ENCODE measurements at places on chromosomes 2 and 18.

GRCh38 chr2:217482056-217482710 is 520.6 kb downstream of the TNS1 start:
- no peak for DNase-seq

GRCh38 chr18:25594351-25594750 is 242.4 kb upstream of the ZNF521 start:
- DNase-seq = no peak

DNA sequence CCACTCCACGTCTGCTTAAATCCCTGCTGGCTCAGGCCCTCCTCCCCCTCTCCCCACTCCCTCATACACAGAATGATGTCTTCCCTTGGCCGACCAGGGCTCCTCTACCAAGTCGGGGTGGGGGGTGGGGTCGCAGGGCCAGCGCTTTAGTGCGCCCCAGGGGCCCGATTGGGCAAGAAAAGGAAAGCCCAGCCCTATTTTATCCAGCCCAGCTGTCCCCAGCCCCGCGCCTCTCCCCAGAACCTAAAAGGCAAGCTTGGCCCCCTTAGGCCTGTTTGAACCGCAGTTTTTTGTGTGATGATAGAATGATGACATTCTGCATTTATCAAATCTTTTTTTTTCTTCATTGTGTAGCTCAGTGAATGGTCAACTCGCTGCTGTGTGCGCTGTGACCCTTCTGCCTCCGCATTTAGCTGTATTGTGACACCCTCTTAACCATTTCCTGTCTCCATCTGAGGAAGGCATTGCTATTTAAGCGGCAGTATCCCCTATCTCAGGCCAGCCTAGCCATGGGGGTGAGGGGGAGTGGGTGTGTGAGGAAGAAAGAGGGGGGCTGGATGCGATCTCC is 231.4 kb downstream of the HAUS1 start:
- no peak for DNase-seq

GRCh38 chr2:3539836-3540235 is 18.3 kb downstream of the RNASEH1 start:
- DNase-seq = no peak

GRCh38 chr2:215906458-215906857 is 106.9 kb downstream of the MREG start:
- no peak for DNase-seq

DNA sequence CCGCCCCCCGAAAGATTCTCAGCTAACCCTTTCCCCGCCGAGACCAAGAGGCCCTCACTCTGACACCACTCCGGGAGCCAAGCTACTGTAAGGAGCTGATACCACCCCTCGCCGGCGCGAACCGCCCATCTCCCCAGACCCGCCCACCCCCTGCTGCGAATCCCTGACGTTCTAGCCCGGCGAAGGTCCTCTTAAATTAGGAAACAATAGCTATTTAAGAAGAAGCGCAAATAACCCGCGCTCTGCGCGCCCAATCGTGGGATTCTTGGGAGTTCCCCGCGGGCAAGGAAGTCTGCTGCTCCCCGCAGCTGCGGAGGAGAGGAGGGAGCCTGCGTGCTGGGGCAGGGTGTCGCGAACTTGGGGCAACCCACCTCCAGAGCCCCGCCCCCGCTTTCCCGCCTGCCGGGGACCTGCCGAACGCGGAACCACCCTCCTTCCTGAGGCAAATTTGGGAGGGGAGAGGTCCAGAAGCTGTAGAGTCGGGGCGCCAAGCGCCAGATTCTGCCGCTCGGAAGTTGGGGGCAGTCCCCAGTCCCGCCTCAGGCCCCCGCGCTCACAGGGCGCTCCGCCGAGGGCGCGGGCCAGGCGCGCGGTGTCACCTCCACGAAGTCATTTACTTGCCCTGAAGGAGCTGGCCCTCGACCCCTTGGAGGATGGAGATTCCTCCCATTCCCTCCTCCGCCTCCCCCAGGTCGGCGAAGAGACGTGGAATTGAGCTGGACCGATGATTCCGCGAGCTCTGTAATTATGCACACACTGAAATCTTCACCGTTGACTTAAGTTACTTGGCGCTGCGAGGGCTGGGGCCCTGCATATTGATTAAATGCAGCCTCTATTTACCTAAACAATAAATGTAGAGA is 8.4 kb upstream of the SP9 start:
- DNase-seq = no peak

- DNase-seq = no peak
Observed at GRCh38 chr18:24246143-24246542, 107.3 kb downstream of the CABYR start.

DNA sequence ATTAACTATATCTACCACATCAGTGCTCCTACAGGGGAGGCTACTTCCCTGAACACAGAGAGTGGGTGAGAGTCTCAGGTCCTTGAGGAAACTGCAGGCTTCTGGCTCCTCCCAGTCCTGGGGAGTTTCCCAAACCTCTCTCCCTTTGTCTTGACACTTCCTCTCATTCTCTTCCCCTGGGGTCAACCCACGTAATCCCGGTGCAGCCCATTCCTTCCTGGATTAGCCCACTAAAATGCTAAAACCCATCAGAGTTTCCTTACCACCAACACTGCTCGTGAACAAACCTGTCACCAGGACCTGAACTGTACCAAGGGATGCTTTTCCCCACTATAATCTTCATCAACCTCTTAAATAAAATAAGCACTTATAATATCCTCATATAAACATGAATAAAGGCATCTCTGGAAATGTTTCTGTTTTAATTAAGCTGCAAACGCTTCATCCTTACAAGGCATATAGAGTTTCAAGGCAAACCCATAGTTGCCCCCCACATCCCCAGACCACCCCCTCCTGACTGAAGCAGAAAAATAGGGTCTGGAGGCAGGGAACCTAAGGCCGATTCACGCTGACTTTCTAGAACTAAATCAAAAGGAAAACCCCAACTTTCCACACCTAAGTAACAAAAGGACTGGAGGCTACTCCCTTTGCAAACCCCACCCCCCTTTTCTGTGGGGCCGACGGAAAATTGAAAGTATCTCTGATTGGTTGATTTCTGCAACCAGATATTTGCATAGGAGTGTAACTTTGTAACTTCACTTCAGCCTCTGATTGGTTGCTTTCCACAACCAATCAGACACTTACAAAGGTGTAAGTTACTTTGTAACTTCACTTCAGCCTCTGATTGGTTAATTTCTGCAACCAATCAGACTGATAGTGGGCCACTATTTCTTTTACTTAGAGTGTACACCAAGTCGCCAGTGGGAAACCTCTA is 19.0 kb downstream of the TMSB10 start:
- peak; percentile 58 for DNase-seq

GRCh38 chr18:79258447-79258846 is 137.3 kb upstream of the NFATC1 start:
- no peak for DNase-seq

GRCh38 chr2:28558158-28558820 is 62.4 kb downstream of the PLB1 start:
- no peak for DNase-seq

- no peak for DNase-seq
Observed at GRCh38 chr2:21047141-21048009, 3.5 kb upstream of the APOB start.

- no peak for DNase-seq
Observed at GRCh38 chr2:196079052-196079451, 10.4 kb upstream of the DNAH7 start.

DNA sequence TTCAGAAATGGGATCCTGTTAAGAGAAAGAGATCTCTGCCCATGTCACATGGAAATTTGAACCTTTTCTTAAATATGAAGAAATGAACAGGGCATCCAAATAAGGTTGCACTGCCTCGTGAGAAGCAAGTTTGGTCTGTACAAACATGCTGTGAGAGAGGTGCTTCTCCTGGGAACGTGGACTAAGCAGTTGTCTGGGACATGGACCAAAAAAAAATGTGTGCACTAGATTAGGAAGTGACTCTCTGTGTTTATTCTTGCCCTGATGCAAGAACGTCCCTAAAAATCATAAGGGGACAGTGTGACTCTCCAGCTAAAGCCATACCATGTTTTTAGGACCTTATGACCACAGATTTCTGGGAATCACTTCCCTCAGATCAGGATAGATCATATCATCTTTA is 23.7 kb upstream of the GCG start:
- no peak for DNase-seq

GRCh38 chr2:84876369-84876768 is 4.5 kb downstream of the TRABD2A start:
- no peak for DNase-seq

GRCh38 chr2:37855283-37856041 is 69.6 kb upstream of the RMDN2 start:
- DNase-seq = no peak

GRCh38 chr2:65435625-65436168 is 3.3 kb upstream of the SPRED2 start:
- no peak for DNase-seq

DNA sequence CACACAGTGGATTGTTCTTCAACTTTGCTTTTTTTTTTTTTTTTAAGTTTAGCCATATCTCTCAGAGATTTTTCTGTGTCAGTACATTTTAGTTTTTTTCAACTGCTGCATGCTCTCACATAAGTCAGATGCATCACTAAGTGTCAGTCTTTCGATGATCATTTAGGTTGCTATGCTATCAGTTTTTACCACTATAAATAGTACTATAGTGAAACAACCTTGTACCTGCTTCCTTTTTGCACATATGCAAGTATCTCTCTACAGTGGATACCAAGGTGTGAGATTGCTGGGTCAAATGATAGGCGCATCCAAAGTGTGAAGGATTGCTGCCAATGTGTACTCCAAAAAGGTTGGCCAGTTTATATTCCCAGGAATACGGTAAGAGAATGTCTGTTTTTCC is 33.5 kb upstream of the MAP4K3 start:
- DNase-seq = no peak

GRCh38 chr2:205627085-205627484 is 55.2 kb upstream of the NRP2 start:
- no peak for DNase-seq

- DNase-seq = no peak
Observed at GRCh38 chr2:42880738-42881690, 88.6 kb upstream of the HAAO start.

- DNase-seq = no peak
Observed at GRCh38 chr18:42564761-42565160, 550.7 kb downstream of the RIT2 start.

DNA sequence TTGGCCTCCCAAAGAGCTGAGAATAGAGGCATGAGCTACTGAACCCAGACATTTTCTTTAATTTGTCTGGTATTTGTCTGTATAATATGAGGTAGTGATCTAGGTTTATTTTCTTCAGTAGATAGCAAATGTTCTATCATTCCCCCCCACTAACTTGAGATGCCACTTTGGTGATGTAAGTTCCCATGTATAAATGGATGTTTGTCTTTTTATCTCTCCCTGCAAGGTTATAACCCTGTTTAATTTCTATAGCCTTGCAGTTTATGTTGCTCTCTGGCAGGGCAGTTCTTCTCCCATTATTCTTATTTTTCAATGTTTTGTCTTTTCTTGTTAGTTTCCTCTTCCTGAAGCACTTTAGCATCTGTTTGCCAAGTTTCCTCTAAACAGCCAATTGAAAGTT is 39.1 kb upstream of the MAP4K4 start:
- DNase-seq = no peak

DNA sequence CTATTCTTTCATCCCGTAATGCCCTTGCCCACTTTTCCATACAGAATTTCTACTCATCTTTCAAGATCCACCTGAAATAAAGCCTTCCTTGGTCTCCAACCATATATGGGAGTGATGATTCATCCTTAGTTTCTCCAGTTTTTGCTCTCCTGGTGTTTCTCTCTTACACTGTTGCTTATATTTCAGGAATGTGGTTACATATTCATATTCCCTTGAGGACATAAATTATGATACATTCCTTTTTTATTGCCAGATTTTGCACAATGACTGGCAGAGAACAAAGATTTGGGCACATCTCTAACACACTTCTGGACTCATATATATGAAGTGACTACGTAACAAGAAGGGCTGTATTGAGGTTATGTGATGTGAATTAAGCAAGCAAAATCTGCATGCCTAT is 1573.4 kb upstream of the NXPH2 start:
- DNase-seq = no peak

DNA sequence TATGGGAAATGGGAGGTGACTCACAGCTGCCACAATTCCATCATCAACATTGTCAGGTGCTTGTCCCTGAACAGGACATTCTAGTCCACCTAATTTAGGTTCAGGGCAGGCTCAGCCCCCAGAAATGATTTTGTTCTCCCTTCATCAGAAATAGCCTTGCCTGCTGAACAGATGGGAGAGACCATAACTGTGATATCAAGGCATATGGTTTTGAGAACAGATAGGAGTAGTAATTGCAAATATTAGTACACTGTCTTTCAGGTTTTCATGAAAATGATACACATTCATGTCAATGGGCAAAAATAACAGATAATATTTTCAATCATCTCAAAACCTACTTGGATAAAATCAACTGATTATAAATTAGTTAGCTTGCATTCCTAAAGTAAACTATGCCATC is 316.5 kb downstream of the MBD2 start:
- DNase-seq = no peak

DNA sequence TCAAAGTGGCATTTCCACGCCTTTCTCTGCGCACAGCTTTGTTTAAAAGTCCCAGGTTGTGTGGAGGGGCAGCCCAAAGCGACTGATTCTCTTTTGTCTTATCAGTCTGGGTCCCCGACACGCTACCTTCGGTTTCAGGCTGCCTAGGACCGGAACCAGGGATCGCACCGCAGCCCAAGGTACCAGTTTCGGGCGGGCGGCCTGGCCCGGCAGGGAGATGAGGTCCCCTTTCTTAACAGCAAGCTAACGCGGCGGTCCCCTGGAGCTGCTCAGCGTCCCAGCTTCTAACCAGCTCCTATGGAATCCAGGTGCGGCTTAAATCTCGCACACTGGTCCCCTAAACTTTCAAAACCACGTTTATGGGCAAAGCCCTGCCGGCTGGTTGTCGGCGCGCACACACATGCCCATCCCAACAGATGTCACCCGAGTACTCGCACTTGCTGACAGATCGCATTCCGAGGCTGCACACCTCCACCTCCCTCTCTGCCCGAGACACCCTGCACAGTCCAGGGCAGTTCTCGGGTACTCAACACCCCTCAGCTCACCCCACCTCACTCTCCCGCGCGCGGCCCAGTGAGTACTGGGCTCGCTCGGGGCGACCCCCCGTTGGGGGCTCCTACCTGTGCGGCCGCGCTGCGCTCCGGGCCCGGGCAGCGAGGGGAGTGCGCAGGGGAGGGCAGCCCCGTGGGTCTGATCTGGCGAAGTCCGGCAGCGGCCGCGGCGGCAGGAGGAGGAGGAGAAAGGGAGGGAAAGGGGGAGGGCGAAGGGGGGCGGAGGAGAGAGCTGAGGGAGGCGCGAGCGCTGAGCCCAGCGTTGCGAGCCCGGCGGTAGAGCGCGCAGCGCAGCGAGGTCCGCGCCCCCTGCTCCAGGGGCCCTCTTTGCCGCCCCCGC is at the start of gene EFEMP1:
TSS of gene EFEMP1 (minus strand) at position 692 of the 891 bp plus-strand sequence. CDS start 1,342 bp downstream, outside the sequence.
- DNase-seq = no peak

GRCh38 chr2:46387886-46388515 is 90.8 kb downstream of the EPAS1 start:
- DNase-seq = no peak

- no peak for DNase-seq
Observed at GRCh38 chr2:11560806-11561205, 27.0 kb downstream of the GREB1 start.

DNA sequence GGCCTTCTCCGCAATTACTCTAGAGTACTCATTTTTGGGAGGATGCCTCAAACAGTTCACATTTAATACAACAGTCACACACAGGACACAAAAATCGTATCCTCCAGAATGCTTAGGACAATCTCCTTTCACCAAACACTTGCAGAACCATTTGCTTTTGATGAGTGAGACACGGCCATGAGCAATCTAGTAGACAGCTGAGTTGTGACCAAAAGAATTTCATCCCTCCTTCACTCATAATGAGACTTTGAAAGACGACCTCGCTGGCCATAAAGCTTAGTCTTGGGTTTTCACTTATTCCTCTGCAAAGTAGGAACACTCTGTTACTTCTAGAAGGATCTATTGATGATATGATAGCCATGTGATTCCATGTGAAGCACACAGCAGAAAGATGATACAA is 87.5 kb upstream of the SLC35G4 start:
- DNase-seq = no peak

Data from central memory CD4-positive, alpha-beta T cell (primary cell).